ENCODE measurements at places on chromosomes 16 and 17.

- DNase-seq = no peak
Measured at GRCh38 chr16:50248845-50249244, 17.5 kb upstream of the ADCY7 start.

GRCh38 chr16:84421081-84421937 is 53.0 kb downstream of the ATP2C2 start:
- no peak for DNase-seq

GRCh38 chr17:1126801-1127550 is 52.8 kb downstream of the ABR start:
- no peak for DNase-seq

- peak; percentile 16 for DNase-seq
Measured at GRCh38 chr16:74309789-74310781, 13.5 kb downstream of the PSMD7 start.

DNA sequence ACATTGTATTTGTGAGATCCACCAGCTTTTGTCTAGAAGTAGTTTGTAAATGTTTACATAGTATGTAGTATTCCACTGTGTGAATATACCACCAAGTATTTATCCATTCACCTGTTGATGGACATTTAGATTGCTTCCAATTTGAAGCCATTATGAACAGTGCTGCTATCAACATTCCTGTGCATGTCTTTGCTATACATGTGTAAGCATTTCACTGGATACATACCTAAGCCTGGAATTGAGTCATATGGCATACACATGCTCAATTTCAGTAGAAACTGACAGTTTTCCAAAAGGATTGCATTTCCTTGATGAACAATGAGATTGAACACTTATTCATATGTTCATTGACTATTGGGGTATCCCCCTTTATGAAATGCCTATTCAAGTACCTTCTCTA is 540.6 kb upstream of the SOX9 start:
- no peak for DNase-seq

Measured in glomerular endothelial cell (primary cell).